Sigmoid colon (tissue), 7 donors: ENCODE measurements at places on chromosomes 5 and 9. TPM values are rescaled to one million over a fixed set of nuclear protein-coding genes. Genes with fewer than 3 reads are reported as not detected.
A peak's percentile ranks its signal among the peaks of the same experiment; 100 is the strongest.

DNA sequence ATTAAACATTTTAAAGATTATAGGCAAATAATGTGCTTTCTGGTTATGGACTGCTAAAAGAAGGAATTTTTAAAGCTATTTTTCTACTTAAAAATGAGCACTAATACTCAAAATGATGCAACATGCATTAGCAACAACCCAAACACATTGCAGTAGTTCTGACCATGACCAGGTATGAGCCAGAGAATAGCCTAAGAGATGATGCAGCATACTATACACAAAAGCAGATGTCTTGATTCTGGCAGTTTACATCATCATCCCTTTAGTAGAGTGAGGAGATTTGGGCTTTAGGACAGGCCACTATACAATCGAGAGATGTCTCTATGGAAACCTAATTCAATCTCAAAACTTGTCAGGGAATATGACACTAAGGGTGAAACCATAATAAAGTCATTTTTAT is 307.1 kb downstream of the PRR16 start:
- no peak for DNase-seq

DNA sequence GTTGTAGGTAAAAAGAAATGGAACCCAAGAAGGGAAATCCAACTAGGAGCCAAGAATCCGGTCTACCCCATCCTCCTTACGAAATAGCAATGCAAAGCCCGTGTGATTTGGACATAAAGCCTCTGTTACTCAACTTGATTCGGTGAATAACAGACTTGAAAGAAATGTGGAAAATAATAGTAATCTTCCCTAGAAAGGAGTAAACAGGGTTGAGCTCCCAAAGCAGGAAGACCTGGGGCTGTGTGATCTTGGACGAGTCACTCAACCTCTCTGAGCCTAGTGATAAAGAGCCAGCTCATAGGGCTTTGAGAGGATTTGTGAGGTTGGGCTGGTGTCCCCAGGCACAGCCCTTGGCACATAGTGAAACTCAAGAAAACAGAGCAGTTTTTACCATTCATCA is 42.7 kb upstream of the IL17B start:
- DNase-seq = no peak

GRCh38 chr9:68843239-68843638 is 138.2 kb downstream of the PIP5K1B start:
- no peak for DNase-seq

TUSC1 gene
- polyA plus RNA-seq = 11.8 TPM

RGS3 gene
- 32.4 TPM for polyA plus RNA-seq

PRKACG gene
- not detected for polyA plus RNA-seq

TLR4 gene
- polyA plus RNA-seq = 7.2 TPM

SPAG8 gene
- 1.1 TPM for polyA plus RNA-seq

GRCh38 chr5:172868924-172869591 is 35.0 kb downstream of the ERGIC1 start:
- DNase-seq = peak; percentile 98

GRCh38 chr9:86660146-86660943 is 287.0 kb downstream of the GAS1 start:
- DNase-seq = no peak

- DNase-seq = no peak
Measured at GRCh38 chr5:30539004-30539634, 654.4 kb upstream of the CDH6 start.

DNA sequence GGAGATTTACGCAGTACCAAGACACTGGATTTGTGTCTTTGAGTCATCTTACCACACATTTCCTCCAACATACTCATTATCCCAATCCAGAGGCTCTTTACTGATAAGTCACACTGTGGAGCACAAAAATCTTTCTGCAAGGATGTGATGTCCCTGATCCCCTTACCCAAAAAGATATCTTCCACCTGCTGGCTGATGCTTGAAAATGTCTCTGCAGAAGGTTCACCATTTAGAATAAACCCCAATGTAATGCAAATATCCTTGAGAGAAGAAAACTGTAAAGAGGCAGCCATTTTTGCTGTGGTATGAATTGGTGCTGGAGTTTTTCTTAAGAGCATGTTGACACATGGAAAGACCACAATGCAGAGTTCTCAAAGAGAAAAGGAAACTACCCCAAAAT is 65.7 kb upstream of the RORB start:
- DNase-seq = no peak

GABRA1 gene
- not detected for polyA plus RNA-seq

OR1N1 gene
- not detected for polyA plus RNA-seq

DNA sequence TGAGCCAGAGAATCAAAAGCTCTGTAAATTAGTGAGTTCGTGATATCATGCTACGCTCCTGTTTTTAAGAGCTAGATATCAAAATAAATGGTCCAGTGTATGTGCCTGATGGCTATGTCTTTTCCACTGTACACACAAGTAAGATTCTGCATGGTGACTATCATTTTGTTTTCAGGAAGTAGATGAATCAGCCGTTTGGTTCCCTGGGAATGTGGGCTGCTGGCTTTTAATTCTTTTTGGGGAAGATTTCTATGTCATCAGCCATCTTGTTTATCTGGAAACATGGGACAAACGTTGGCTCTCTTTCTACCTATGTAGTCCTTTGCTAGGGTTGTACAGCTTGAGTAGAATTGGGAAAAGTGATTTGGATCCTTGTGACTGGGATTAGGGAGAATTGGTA is 126.7 kb downstream of the GRIA1 start:
- DNase-seq = no peak

SLC6A3 gene
- polyA plus RNA-seq = 0.06 TPM

DNA sequence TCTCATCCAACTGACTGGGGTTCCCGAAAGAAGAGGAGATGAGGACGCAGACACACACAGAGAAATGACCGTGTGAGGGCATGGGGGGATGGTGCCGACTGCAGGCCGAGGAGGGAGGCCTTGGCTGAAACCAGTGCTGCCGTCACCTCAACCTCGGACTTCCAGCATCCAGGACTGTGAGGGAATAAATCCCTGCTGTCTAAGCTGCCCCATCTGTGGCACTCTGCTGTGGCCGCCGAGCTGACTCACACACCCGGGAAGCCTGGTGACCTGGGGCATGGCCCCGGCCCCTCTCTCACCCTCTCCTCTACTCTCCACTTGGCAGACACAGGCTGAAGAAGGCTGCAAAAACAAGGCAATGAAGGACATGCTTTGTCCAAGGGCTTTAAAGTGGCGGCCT is 4.4 kb upstream of the COL5A1 start:
- DNase-seq = peak; percentile 72

SPATA31C2 gene
- polyA plus RNA-seq = not detected

DNA sequence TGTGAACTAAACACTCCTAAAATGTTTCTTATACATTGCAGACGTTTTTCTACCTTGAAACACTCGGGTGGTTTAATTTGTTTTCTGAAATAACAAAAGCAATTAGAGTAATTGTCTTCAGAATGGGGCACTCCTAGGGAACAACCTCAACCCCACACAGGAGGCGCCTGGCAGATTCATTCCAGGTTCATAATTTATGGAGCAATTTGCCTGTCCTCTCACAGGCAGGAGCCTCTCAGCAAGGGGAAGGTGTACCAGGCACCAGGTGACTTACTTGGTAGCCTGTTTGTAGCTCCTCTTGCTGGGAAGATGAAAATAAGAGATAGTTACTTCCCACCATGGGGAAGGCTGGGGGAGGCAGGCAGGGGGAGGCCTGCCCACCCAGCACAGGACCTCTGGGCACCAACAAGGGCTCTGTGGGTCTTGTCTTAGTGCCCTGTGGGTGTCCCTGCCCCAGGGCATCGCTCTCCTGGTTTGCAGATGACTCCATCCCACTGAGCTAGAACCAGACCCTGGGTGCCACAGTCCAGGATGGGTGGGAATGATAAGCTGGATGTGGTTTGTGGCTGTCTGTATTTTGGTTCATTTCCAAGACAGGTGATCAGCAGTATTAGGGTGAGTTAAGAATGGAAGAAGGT is 144.4 kb downstream of the FSTL4 start:
- DNase-seq = no peak

GRCh38 chr9:30609713-30610112 is 1774.7 kb upstream of the ACO1 start:
- no peak for DNase-seq

- no peak for DNase-seq
Measured at GRCh38 chr5:137672881-137673280, 63.0 kb downstream of the KLHL3 start.

DNA sequence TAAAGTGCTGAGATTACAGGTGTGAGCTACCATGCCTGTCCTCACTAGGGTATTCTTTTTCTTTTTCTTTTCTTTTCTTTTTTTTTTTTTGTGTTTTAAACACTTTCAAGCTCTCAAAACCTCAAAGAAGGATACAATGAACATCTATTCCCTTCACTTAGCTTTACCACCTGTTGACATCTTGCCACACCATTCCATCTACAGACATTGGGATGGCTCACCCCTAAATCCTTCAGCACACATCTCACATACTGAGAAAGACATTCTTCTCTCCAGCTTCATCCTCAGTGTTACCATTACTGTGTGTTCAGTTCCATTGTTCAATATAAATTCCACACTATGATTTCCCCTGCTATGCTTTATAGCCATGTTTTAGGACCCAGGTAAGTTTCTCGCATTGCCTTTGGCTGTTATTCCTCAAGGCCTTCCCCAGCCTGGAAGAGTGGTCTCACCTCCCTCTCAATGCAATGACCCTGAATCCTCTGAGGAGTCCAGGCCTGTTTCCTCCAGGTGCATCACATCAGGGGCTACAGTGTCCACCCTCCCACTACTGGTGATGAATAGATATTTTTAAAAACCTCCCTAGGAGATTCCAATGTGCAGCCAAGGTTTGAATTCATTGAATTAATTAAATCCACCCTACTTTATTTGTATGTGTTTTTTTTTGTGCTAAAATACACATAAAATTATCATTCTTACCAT is 16.7 kb downstream of the IQGAP2 start:
- DNase-seq = no peak

- no peak for DNase-seq
Measured at GRCh38 chr5:131256507-131256823, 7.4 kb upstream of the CDC42SE2 start.

DNA sequence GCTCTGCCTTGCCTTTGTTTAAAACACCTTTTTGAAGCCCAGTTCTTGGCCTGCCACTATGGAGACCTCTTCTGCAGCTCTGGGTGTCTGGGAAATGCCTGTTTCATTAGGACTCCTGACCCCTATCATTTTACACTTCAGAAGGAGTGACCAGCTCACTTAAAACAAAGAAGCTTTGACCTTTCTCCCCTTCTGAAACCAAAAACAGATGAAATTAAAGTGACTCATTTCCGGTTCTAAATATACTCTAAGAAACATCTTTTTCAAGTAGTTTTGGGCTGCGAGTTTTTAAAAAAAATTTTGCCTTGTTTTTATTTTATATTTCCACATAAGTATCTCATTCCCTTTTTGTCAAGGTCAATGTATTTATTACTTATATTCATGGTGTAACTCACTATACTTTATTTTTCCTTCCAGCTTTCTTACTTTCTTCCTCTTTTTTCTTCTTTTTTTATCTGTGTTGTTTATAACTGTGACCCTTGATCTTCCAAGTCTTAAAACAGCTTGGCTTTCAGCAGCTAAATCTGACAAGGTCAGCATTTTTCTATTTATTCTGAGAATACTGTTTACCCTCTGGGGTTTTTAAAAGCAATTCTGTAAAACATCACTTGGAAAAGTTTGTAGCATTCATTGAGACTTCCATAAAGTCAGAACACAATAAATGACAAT is 672.9 kb downstream of the NR2F1-AS1 start:
- DNase-seq = no peak

DNA sequence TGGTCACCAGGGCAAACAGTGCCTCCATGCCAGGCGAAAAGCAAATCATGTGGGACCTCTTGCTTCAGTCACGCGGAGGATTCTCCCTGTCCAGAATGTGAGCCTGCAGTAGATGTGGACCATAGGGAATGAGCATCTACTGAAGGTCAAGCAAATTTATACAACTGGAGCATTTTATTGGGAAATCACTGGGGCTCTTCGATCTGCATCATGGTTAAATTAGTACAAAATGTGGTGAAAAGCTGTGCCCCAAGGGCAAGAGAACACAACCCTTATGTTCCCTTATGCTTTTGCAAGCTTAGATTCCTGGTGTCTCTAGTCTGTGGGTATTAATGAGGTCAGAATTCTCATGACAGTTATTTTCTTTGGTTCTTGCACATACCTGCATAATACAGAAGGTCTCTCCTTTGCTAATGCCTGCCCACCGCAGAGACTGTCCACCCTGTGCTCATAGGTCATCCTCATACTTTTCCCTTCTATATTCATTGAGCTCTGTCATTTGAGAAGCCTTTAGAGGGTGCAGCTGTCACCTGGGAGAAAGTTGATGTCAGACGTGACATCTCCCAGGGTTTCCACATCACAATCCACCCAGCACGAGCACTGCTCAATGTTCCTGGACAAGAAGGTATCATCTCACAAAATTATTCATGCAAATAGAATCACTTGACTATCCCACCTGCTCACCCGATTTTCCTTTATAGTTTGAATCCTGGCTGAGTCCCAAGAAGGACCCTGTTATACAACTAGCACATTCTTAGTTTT is 111.7 kb downstream of the NXNL2 start:
- DNase-seq = no peak

SARDH gene
- not detected for polyA plus RNA-seq

FLT4 gene
- polyA plus RNA-seq = 0.60 TPM

DNA sequence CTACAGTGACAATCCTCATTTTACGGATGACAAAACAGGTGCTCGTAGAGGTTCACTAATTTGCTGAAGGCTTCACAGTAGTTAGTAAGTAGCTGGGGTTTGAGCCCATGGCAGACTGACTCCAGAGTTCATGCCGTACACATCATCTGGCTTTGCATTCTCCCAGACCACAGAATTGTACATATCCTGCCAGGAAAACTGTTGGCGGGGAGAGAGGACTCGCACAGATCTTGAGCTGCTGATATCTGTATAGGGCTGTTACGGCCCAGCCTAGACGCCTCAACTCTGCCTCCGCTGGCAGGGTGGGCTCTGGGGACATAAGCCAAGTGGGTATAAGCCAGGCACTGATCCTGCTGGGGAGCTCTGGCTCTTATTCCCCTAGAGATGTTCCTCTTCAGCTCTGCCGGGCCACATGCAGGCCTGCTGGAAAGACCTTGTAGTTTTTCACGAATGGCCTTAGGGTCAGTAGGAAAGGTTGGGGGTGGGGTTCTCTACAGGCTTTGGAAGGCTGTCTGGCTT is 16.3 kb downstream of the LARP1 start:
- DNase-seq = peak; percentile 77

- no peak for DNase-seq
Measured at GRCh38 chr9:76004526-76004925, 114.1 kb downstream of the PCSK5 start.
